ENCODE measurements at places on chromosomes 3 and 15.
A peak's percentile ranks its signal among the peaks of the same experiment; 100 is the strongest.

- DNase-seq = no peak
Measured at GRCh38 chr3:172357850-172358754, 90.2 kb downstream of the GHSR start.

DNA sequence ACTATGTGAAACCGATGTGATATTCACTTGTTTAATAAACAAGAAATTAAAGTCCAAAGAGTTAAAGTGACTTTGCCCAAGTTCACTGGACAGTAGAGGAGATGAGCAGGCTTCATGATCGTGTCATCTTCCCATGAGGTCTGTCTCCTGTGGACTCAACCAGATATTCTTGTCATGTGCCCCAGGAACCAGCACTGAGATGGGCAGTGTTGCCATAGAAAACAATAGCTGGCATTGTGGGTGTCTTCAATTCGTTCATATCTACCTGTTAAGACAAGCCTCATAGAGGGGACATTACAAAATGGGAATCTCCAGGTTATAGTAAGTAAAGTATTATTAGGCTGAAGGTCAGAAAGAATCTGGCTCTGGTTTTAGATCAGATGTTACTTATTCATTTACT lies 184.8 kb upstream of the BCL6 start:
- DNase-seq = no peak

- no peak for DNase-seq
Measured at GRCh38 chr3:170816841-170817240, 53.2 kb downstream of the RPL22L1 start.

- DNase-seq = no peak
Measured at GRCh38 chr15:94286583-94286982, 55.2 kb downstream of the MCTP2 start.

- no peak for DNase-seq
Measured at GRCh38 chr15:92924216-92924615, 24.1 kb downstream of the CHD2 start.

GRCh38 chr3:56800832-56801661 lies 702 bp downstream of the ARHGEF3 start:
- peak; percentile 20 for DNase-seq

DNA sequence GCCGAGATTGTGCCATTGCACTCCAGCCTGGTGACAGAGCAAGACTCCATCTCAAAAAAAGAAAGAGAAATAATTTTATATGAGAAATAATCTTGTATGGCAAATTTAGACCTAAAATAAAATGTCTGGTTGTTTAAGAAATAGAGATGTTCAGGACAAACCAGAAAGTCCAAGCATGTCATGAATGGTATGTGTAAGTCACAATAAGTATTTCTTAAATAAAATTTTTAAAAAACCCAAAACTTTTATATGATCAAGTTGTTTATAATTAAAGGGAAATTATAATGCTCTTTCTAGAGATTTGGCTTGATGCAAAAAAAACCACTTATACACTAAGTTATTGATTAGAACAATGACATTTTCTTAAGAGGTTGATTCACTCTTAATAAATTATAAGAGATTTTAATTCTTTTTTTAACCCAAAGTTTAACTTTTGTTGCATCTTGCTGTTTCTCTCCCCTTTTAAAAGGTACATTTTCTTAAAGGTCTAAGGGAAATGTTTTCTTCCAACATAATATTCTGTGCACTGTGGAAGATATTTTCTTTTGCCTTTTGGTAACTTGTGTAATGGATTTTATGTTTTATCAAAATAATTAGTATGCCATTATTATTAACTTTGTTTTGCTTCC lies 105.7 kb downstream of the RTP4 start:
- DNase-seq = peak; percentile 16

- no peak for DNase-seq
Measured at GRCh38 chr15:72169921-72170611, 27.5 kb downstream of the GRAMD2A start.

DNA sequence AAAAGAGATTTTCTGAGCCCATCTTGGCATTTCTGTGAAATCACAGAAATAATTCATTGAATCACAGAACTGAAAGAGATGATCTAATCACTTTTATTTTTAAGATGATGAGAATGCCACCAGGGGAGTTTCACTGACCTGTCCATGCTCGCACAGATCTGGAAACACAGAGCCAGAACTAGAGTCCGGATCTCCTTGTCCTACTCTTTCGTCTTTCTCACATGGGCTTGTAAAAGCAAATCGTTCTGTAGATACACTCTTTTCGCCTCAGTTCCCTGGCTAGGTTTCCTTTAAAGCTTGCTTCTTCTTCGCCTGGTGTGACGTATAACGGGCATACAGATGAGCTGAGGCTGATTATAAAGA lies 122.5 kb upstream of the SPRED1 start:
- DNase-seq = no peak

- no peak for DNase-seq
Measured at GRCh38 chr15:63072023-63072650, 29.6 kb downstream of the TPM1 start.

DNA sequence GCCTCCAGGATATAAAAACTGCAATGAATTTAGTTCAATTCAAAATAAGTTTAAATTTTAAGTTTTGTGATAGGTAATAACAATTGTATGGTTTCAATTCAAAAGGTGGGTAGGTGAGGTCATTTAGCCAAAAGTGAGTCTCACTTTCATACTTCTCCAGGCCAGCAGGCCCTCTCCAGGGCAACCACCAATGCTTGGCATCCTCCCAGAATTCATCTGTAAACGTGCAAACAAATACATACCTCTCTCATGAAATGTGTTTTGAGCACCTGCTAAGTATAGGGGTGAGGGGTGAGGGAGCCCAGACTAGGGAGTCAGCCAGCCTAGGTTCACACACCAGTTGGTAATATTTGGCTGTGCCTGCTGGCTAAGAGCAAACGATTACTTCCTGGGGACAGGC lies 22.0 kb upstream of the RBSN start:
- no peak for DNase-seq

DNA sequence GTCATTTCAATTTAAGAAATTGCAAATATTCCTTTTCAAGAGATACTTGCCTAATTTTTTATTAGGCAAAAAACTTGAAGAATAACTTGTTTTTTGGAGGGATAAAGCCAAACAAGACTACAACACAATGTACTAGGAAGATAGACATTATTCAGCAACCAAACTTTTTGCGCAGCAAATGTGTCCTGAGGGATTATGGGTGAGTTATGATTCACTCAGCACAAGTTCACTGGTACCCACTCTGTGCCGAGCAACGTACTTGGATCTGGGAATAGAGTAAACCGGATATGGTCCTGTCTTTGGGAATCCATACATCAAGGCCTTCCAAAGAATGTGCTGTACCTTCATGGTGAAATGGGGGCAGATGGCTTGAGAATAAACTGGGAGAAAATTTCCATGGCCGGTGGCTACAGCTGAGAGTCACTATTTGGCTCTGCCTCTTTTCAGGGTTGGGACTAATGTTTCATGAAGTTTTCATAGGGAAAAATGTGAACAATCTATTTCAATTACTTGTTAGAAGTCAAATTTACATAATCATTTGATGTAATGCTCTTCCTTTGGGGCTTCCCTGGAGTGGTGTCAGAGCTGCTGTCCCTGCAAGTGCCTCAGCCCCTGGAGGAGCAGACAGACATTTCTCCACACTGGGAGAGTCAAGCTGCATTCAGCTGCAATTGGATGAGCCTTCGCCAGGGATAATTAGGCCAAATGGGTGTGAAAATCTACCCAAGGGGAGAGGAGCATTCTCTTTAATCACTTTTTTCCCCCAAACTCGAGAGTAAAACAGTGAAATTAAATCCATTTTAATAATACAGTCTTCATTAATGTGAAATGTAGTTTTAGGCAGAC lies 315.2 kb downstream of the CLSTN2 start:
- no peak for DNase-seq

DNA sequence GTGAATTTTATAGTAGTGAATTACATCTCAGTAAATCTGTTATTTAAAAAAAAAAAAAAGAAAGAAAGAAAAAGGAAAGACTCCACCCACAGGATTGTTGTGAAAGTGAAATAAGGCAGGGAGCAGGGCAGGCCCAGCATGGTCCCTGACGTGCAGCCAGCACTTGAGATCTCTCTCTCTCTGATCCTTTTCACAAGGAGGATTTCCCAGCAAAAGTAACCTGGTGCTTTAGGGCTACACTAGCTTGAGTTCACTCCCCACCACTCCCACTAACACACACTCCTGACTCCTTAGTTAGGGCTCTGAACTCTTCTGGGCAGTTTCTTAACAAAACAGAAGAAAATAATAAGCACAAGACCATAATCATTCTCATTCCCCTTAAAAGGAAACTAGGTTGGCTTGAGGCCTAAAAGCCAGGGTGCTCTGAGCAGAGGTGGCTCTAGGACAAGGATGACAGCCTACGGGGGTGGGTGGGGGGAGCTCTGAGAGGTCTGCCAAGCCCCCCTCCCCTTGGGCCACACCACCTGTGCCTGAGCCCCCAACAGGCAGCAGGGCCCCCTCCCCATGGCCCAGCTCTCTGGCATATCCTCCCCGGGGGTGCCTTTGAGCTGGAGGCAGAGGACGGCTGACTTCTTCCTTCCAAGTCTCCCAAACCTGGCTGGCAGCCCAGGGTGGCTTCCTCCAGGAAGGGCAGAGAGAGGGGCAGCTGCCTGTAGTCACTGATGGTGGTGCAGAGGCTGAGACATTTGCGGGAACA lies 856 bp downstream of the TMEM40 start:
- DNase-seq = no peak

DNA sequence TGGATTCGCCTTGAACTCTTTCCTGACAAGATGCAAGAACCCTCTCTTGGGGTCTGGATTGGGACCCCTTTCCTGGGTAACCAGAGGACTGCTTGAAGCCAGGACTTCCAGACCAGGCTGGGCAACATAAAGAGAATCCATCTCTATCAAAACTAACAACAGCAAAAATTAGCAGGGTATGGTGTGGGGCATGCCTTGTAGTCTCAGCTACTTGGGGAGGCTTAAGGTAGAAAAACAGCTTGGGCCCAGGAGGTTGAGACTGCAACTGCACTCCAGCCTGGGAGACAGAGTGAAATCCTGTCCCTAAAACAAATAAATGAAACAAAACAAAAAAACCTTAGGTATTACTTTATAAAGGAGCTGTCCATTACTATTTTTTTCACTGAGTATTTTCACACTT lies 93.1 kb upstream of the PLXND1 start:
- no peak for DNase-seq

DNA sequence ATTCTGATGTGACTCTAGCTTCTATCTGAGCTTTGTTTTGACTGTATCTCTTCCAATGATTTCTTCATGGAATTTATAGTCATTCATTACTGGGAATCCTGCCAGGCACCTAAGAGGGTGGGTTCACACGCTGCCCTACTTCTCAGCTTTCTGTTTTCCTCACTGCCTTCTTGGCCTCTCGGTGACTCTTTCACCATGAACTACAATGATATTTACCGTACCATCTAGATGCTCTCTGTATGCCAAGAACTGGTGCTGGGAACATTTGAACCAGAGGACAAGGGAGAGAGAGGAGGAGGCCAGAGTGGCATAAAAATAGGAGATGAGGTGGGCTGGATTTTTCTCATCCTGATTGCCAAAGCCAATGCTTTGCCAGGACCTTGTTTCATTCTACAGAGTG lies 280.0 kb upstream of the P2RY1 start:
- DNase-seq = no peak

DNA sequence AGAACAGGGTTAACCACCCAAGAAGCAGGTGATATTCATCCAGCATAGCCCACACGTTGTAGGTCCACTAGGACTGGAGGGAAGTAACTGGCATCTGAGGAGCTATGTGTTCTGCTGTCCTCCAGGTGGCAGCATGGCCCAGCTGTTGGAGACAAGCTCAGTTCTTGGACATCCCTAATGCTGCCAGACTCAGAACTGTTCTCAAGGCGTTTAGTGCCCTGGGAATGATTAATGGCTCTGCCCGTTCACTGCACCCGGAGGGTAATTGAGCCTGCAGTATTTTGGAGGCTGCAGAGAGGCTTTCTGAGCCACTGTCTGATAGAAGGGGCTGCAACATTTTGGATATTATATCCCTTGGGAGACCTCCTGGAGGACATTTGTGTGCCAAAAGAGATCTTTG lies 521.3 kb upstream of the SEMA6D start:
- peak; percentile 81 for DNase-seq

GRCh38 chr15:89794627-89795241 lies 18.6 kb downstream of the MESP2 start:
- no peak for DNase-seq

DNA sequence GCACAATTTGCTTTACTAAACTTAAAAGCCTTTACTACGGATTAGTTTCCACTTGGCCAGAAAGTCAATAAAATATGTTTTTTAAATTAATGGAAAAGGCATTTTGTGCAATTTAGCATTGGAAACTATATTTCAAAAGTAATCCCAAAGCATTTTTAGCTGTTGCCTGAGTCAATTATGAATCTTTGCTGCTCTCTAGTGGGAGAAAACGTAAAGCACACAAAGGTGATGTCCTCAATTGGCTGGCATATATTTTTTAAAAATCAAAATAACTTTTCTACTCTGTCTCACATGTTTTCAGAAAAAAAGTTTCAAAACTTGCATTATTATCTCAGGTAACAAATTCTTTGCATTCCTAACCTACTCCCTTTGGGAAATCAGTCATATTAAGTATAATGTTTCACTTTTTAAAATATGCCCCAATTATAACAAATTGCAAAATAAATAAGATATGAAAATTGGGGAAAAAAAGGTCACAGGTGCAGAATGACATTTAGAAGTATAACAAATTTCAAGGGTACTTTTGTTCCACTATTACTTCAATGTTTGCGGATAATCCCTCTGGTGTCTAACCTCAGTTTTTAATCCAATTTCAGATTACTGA lies 47.2 kb upstream of the TEX55 start:
- DNase-seq = peak; percentile 34

DNA sequence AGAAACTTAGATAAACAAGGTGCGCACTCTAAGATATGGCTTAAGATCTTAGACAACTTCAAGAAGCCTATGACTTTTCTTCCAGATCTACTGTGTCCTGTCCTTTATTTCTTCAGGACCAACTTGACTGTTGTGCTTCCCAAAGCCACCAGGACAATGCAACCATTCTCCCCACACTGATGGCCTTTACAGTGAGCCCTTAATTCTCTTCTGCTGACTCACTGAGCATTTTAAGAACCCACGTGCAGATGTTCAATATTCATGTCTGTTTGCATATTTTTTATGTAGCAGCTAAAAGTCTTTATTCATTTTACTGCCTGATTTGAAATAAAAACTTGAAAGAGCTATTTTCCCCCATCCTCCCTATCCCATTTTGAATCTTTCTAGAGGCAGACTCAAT lies 103.3 kb upstream of the SLC2A2 start:
- no peak for DNase-seq

DNA sequence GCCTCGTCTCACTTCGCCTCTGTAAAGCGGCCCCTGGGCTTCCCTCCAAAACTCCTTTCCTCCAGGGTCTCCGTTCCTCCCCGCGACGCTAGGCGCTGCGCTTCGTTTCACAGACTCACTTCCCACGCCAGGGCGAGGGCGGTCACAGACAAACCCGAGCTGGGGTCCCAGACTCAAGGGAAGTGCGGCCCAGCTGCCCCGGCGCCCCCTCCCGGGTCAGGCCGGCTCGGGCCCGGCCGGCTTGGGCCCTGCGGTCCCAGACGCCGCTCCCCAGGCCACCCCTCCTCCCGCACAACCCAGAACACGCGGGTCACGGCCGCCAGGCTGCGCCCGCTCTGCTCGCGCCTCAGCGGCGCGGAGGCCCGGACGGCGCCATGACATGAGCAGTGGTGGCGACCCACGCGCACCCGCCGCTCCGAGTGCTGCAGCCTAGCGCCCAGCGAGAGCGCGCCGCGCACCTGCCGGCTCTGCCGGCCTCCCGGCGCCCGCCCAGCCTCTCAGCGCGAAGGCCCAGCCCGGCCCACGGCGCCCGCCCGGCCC lies 547 bp downstream of the NUP210 start:
- DNase-seq = peak; percentile 43

- peak; percentile 11 for DNase-seq
Measured at GRCh38 chr3:131705558-131706051, 202.8 kb upstream of the MRPL3 start.

Measured in RKO (cell line).